ENCODE measurements at places on chromosomes 6 and 20. TPM values are rescaled to one million over a fixed set of nuclear protein-coding genes. Genes with fewer than 3 reads are reported as not detected.

C6orf89 gene
- total RNA-seq: 32.1 TPM

SMLR1 gene
- not detected for total RNA-seq

PERP gene
- total RNA-seq: 2.1 TPM

C6orf118 gene
- total RNA-seq: not detected

GPX5 gene
- not detected for total RNA-seq

KHDC1L gene
- not detected for total RNA-seq

SLC22A16 gene
- total RNA-seq: not detected

RIPPLY2 gene
- total RNA-seq: not detected

NHLRC1 gene
- total RNA-seq: 0.16 TPM

TRIM15 gene
- total RNA-seq: not detected

C20orf202 gene
- not detected for total RNA-seq

XPO5 gene
- total RNA-seq: 121 TPM

WASF1 gene
- total RNA-seq: 6.1 TPM

STXBP5 gene
- 14.2 TPM for total RNA-seq

HLA-DOA gene
- 9.8 TPM for total RNA-seq

SUMO4 gene
- 2.3 TPM for total RNA-seq

TUBB2B gene
- 0.25 TPM for total RNA-seq

MYBL2 gene
- total RNA-seq: 140 TPM

HSPA12B gene
- not detected for total RNA-seq

SAPCD1 gene
- total RNA-seq: 9.5 TPM

RPS10 gene
- 2,216 TPM for total RNA-seq

PAX1 gene
- not detected for total RNA-seq

TCP11 gene
- total RNA-seq: not detected

IL17F gene
- total RNA-seq: not detected

C6orf132 gene
- total RNA-seq: 0.18 TPM

SIM1 gene
- not detected for total RNA-seq

FNDC11 gene
- 0.20 TPM for total RNA-seq

PDE7B gene
- total RNA-seq: 0.54 TPM
